NCI-H446 (cell line): ENCODE measurements at places on chromosomes 2 and 18.

GRCh38 chr2:213420828-213421385 is 136.6 kb downstream of the SPAG16 start:
- DNase-seq = no peak

- no peak for DNase-seq
Measured at GRCh38 chr2:130726614-130727180, 2.2 kb upstream of the GPR148 start.

DNA sequence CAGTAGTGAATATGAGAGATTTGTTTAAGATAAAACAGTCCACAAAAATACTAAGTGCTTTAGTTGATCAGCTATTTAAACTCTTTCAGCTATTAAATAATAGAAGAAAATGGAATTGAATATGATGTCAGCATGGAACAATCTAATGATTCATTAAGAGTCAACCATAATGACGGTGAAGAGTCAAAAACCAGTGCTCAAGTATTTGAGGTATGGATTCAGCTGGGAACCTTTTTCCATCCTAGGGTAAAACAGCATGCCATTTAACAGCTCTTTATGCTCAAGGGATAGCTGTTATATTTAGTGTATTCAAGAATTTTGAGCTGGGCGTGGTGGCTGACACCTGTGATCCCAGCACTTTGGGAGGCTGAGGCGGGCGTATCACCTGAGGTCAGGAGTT is 29.7 kb downstream of the CARF start:
- DNase-seq = no peak

- no peak for DNase-seq
Measured at GRCh38 chr18:49747876-49748275, 65.5 kb downstream of the ACAA2 start.

GRCh38 chr2:223469270-223470046 is 132.7 kb downstream of the SCG2 start:
- no peak for DNase-seq

- DNase-seq = no peak
Measured at GRCh38 chr2:221075203-221075602, 496.9 kb downstream of the EPHA4 start.

GRCh38 chr2:174969091-174969734 is 36.0 kb downstream of the CHN1 start:
- DNase-seq = no peak

DNA sequence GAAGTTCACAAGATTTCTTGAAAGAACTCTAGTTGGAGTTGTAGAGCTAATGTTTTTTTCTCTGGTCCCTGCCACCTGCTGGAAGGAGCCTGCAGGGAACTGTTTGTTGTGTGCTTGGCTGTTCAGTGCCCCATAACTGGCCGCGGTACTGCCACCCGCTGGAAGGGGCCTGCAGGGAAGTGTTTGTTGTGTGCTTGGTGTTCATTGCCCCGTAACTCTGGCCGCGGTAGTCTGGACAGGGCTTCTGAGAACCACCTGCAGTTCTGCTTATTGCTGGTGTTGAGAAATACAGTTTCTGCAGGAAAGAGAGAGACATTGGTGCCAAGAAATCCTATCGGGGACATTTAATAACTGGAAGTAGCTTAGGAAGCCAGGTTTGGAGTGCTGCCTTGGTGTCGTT is 58.1 kb downstream of the AGAP1 start:
- no peak for DNase-seq

DNA sequence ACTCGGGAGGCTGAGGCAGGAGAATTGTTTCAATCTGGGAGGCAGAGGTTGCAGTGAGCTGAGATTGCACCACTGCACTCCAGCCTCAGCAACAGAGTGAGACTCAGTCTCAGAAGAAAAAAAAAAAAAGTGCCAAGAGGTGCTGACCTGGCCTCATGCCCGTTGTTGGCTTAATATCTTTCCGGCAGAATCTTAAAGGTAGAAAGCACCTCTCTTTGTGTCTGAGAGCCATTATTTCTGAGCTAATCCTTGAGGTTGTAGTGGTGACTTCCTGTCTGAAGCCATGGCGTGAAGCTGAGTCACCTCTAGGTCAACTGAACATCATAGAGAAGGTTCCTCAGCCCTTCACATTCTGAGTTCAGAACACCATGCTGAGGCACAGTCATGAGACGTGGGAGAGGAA is 60.4 kb downstream of the WDSUB1 start:
- DNase-seq = no peak

- no peak for DNase-seq
Measured at GRCh38 chr2:48890454-48891131, 135.1 kb upstream of the LHCGR start.

DNA sequence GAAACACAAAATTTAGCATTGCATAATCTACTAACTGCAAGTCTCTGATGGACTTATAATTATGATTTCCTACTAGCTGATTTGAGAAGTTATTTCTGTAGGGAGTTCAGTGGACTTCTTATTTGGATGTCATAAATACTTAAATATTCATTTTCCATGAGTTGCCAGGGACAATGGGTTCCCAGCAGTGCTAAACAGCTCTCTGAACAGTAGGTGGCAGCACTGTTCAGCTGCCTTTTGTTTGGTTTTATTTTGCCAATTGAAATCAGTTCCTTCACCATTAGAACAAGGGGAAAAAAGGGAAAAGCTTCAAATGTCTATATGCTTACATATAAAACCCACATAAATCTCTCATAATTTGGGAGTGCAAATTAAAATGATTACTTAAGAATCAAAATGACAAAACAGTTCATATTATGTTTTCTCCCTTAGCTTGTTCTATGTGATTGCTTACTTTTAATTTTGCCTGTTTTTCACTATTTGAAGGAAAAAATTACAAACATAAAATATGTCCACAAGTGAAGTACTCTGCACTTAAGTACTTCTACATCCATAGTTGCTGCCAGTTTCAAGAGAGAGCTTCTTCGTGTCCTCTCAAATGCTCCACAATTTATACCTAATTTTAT is 898.9 kb downstream of the CPS1 start:
- DNase-seq = peak; percentile 74

DNA sequence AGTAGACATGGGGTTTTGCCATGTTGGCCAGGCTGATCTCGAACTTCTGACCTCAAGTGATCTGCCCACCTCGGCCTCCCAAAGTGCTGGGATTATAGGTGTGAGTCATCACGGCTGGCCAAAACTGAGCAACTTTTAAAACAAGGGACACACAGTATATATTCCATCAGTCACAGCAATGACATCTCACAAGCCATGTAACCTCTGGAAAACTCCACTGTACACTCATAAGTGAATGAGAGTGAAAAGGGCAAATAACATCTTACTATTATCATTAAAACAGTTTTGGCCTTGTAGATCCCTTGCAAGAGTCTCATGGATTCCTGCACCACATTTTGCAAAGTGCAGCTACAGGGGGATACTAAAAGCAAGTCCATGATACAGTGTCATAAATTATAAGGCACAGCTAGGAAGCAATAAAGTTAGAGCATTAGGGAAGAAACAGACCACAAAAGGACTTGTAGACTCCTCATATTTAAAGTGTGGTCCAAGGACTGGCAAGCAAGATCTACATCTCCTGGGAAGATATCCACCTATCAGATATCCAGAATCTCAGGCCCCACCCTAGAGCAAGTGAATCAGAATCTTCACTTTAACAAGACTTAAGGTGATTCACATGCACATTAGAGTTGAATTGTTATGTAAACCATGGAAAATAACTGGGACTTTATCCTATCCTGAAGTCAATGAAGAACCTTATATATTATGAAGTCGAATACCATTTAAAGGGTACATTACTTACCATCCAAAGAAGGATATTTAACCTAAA is 5.7 kb downstream of the SMC6 start:
- DNase-seq = no peak

DNA sequence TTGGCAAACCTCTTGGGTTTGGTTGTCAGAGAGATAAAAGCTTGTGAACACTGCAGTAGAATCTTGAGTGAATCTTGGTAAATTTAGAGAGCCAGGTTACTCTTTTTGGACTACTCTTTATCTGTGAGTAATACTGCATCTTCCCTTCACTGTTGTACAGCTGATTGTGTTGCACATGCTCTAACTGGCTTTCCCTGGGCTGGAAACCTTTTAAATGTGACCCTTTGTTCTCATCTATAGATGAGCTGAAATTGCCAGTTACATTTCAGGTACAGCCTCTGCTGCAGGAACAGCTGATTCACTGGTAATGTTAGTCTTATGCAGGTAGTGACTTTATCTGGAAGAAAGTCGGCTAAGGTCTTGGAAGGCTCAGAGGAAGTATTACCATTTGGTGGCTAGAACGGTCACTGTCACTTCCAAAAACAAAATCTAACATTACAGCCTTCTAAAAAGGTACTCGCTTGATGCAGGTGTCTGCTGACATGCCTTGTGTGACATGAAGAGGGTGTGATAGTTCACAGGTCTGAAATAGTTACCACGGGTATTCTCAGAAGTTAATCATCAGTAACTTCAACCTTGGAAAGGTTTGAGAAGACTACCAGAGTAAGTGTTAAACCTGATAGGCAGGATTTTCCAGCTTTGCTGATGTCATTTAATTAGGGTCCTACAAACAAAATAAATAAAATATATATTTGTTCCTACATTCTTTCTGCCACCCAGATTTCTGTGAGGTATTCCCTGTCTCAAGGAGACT is 851.1 kb downstream of the SLC4A3 start:
- no peak for DNase-seq

DNA sequence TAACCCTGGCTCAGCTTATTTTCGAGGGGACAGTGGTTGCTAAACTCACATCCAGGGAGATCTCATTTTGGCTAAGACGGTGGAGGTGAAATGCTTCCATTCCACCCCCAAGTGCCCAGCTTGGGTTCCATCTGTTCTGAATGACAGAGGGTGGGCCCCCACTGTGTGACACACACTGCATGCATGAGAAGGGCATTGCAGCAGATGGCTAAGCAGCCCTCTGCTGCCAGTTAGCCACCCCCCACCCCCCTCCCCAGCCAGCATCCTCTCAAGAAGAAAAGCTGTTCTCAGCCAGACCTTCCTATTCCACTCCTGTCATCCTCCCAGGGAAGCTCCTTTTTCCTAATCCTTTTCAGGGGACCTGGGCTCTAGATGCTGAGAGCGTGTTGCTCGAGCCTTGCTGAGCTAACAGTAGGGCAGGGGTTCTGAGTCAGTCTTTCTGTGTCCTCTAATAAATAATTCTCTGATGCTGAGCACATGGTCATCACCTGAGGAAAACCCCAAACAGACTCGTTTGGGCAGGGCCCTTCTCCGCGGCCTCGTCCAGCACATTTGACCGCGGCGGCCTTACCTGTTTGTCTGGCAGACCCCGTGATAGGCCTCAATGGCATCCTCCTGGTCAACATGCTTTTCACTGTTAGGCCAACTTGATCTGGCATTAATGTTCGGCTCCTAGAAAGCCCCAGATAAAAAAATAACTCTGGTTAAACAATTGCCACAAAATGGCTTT is 49.5 kb upstream of the ACAA2 start:
- peak; percentile 17 for DNase-seq

GRCh38 chr18:45775743-45776142 is 49.7 kb upstream of the SIGLEC15 start:
- no peak for DNase-seq

DNA sequence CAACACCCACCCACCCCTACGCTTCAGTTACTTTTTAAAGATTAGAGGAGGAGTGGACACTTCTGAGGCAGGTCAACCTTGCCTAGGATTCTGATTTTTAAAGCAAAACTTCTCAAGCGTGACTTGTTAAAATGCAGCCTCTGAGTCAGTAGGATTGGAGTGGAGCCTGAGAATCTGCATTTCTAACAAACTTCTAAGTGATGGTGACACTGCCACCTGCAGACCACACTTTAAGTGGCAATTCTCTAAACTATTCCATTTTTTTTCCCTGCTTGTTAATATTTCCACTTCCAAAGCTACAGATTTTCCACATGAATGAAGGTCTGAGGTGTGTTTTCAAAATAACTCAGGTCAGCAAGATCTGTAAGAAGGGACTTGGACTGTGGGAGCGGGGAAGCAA is 171.1 kb upstream of the CCDC150 start:
- no peak for DNase-seq

DNA sequence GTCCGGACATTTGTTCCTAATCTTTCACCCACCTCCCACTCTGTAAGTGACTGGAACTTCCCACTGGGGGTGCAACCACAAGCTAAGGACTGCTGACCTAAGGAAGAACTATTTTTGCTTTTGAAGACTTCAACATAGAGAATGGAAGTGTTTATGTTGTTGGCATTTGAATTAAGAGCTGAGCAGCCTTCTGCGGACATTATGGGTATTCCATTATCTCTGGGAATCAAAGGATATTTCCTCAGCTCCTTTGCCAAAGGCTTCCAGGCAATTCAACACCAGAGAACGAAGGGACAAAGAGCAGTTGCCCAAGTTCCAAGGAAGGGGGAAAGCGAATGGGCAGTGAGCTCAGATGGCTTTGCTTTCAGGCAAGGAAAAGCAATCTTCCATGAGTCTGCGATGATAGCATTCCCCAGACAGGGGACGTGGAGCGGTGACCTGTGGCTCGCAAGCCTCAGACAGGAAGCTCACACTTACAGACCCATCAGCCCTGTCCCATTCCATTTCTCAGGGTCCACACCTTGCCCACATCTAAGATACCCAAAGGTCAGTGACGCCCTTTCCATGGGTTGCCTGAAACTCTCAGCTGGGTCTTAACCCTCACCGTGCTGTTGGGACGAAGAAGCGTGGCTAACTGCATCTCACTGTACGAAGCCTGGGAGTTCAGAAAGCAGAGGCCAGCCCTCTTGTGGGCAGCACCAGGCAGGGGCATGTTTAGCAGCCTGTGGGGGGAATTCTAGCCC is 116.8 kb downstream of the COPS8 start:
- DNase-seq = no peak
